ENCODE measurements at places on chromosomes 12 and 14.
A peak's percentile ranks its signal among the peaks of the same experiment; 100 is the strongest.

DNA sequence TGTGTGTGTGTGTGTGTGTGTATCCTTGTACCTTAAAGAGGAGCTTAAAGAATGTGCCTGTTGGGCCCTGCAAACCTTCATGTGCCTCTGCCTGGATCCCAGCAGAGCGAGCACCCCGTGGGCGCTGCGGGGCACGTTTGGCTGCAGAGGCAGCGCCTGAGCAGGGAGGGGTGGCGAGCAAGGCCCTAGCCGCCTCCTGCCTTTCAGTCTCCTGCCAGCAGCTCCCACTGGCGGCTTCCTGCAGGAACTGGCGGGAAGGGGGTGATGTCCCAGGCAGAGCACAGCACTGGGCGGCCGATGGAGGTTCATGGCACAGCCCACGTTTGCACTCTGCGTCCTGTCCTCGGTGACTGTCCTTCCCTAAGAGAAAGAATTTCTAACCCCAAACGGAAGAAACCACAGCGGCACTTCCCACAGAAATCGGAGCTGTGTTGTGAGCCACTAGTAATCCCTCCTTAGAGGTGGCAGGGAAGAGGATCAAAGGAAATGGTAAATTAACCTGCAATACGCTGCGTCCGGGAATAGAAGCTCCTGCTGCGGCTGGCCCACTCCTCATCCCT, 19.8 kb downstream of the ZBTB42 start:
- DNase-seq, result no peak

DNA sequence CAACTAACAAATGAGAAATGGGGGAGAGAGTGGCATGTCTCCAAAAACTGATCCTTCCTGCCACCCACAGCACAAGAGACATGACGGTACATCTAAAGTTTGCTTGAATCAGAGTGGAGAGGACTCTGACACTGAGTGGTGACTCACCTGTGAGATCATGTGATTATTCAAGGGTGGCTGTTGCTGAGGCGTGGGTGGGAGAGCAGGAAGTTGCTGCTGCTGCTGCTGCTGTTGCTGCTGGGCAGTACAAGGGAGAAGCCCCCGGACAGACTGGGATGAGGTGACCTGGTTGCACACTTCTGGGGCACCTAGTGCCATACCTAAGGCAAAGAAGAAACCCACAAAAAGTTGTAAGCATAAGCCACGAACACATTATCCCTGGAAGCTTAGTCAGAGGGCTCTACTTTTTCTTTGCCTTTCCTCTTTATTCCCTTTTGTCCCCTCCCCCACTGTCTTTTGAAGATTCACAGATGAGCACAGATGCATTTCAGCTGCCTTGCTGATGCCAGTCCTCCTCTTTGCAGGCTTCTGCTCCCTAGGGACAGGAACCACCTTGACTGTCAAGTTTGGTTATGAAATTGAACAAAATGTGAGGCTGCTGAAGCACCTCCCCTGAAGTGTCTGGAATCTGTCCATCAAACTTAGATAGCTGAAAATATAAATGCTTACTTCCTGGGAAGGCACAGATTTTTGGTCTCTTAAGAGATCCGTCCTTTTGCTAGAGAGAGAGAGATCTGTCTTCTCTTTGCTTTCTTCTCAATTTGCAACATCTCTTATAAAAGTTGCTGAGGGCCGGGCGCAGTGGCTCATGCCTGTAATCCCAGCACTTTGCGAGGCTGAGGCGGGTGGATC, 29.4 kb upstream of the STAC3 start:
- DNase-seq, result peak; percentile 46

DNA sequence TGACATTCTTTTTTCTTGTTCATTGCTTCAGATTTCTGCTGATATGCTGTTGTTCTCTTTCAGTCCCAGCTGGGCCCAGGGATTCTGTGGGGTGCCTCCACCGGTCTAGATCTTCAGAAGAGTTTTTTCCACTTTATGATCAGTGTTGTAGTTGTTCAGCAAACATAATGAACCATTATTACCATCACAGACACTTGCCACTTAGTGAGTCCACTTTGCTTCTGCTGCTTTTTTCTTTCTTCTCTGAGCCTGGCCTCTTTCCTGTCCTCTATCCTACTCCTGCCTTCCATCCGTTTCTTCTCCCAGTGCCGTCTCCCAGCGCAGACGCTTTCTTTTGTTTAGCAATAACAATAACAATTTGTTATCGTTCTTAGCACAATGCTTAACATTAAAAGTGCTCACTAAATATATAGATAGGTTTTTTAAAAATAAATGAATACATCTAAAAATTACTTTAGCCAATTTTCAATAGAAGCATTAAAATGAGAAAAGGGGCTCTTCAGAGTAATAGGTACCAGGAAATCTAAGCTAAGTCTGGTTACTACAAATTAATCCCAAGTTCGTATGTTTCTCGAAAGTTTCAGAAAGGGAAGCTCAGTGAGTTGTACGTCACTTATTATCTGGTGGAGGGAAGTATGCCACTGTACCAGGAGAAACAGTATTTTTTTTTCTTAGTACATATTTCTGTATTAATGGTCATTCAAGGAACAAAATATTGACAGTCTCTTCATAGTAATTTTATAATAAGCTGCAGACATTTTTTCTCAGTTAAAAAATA, 98.2 kb downstream of the SRGAP1 start:
- no peak for DNase-seq

DNA sequence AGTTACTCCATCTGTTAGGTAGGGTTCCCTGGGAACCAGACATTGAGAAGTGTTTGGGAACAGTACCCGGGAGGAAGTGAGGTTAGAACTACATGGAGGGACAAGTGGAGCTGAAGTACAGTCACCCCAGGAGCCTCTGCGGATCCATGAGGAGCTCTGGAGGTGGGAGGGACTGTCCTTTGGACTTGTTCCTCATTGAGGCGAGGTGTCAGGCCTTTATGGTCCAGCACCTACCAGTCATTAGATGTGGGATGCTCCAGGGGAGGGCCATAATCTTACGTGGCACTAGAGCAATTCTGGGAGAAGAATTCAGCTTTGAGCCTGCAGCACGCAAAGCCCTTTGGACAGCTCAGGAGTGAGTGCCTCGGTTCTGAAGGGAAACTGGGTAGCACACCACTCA, 142.8 kb downstream of the DACT1 start:
- DNase-seq, result no peak

- DNase-seq, result no peak
These were observed 179.3 kb downstream of the GALC start for GRCh38 chr14:87813686-87814085.

DNA sequence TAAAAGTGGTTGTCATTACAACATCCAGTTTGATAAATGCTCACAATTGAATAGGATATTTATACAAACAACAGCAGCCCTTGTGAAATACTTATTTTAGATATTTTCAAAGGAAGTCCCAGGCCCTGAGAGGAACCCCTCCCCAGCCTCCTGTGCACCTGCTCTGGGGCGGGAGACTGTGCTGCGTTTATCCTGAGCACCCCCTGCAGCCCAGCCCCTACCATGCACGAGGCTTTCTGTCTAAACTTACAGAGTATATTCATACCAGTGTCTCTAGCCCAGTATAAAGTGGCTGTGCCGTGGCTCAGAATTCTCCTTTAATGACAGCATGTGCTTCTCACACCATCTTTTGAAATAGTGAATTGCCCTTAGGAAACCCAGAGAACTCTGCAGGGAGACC, 1084.3 kb downstream of the TMEM121 start:
- DNase-seq, result no peak

GRCh38 chr14:37787879-37788494, 192.6 kb downstream of the TTC6 start:
- no peak for DNase-seq

GRCh38 chr12:1173781-1174617, 183.0 kb downstream of the ERC1 start:
- no peak for DNase-seq

GRCh38 chr12:131862084-131862441, 32.4 kb upstream of the ULK1 start:
- no peak for DNase-seq

DNA sequence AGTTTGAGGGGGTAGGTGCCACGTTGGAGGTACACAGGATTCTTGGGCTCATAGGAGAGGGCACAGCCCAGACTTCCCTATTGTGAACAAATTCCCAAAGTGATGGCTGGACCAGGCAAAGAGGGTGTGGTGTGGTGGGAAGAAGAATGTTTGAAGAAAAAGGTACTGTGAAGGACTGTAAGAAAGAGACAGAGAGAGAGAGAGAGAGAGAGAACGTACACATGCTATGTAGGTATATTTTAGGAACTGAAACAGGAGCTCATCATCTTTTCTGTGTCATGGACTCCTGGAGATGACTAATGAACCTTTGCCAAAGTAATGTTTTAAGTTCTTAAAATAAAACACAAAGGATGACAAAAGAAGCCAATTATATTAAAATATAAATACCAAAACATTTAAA, 24.5 kb downstream of the SLC17A8 start:
- DNase-seq, result no peak

DNA sequence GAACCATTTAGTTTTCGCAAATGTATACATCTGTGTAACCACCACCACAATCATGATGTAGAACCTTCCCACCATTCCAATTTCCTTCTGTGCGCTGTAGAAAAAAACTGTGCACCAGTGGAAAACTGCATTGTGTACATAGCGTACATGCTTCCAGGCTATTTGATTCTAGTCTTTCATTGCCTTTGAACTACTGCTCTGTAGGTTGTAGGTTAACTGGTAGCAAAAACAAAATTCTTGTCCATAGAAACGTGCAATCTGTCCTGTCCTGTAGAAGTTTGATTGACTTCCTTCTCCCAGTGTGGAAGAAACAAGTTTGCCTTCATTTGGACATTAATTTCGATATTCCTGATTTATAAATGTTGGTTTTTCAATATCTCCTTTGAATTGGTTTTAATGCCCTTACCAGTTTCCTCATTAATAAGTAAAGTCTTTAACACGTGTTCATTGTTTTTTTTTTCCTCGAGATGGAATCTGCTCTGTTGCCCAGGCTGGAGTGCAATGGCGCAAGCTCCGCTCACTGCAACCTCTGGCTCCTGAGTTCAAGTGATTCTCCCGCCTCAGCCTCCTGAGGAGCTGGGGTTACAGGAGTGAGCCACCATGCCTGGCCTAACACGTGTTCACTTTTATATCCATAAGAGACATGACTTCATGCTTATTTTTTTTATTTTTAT, 3.6 kb upstream of the ISM2 start:
- DNase-seq, result no peak

GRCh38 chr14:101812071-101812470, 50.6 kb downstream of the PPP2R5C start:
- no peak for DNase-seq

- DNase-seq, result no peak
These were observed 23.8 kb downstream of the GRIN2B start for GRCh38 chr12:13957576-13957975.

DNA sequence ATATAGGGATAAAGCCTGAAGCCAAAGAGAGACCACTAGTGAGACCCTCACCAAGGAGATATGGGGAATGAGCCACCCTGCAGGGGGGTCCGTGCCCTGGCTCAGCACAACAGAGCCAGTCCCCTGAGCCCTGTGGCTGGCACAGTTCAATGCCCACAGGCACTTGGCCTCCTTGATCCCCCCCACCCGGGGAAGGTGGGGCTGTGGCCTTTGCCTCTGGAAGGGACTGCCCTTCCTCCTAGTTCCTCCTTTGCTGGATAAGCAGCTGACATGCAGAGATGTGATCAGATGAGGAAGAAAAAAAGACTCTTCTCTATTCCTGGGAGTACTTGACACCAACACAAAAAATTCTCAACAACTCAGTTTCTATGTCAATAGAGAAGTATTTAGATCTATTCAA, 19.9 kb downstream of the TTC7B start:
- no peak for DNase-seq

DNA sequence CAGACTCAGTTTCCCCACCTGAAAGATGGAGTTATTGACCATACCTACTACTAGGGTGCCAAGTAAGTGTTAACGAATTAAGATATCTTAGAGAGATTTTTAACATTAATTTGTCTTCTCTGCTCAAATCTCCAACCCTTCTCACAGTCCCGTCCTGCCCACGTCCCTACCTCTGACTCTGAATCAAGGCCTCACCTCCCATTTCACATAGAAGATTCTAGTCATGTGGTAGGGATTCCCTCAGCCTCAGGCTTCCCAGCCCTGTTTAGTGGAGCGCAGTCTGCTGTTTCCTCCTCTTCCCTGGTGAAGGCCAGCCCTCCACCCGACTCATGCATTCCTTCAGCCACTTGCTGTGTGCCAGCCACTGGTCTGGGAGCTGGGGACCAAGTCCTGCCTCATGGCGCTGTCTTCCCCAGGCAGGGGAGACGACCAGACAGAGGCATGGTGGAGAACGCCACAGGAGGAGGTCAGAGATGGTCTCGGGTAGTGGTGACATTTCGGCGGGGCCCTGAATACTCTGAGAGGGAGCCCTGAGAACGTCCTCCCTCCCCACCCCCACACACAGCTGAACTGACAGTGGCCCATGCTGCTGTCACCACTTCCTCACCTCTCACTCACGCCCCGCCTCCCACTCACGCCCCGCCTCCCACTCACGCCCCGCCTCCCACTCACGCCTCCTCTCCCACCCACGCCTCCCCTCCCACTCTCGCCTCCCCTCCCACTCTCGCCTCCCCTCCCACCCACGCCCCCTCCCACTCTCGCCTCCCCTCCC, 38.8 kb downstream of the TMEM63C start:
- DNase-seq, result no peak

DNA sequence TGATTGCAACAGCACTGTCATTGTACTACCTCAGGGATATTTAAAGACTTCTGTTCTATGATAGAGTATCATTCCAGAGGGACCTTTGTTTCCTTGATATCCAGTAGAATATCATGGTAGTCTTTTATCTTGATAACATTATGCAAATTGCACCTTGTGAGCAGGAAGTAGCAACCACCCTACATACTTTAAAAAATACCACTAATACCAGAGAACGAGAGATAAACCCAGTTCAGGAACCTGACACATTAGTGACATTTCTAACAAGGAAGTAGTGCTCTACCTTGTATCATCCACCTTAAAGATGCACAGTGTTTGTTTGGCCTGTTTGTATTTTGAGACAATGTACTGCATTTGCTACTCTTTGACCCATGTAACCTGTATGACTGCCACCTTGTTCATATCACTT, 8.8 kb upstream of the MAP4K5 start:
- DNase-seq, result no peak

- no peak for DNase-seq
These were observed 7.6 kb downstream of the SAMD4A start for GRCh38 chr14:54574528-54574927.

DNA sequence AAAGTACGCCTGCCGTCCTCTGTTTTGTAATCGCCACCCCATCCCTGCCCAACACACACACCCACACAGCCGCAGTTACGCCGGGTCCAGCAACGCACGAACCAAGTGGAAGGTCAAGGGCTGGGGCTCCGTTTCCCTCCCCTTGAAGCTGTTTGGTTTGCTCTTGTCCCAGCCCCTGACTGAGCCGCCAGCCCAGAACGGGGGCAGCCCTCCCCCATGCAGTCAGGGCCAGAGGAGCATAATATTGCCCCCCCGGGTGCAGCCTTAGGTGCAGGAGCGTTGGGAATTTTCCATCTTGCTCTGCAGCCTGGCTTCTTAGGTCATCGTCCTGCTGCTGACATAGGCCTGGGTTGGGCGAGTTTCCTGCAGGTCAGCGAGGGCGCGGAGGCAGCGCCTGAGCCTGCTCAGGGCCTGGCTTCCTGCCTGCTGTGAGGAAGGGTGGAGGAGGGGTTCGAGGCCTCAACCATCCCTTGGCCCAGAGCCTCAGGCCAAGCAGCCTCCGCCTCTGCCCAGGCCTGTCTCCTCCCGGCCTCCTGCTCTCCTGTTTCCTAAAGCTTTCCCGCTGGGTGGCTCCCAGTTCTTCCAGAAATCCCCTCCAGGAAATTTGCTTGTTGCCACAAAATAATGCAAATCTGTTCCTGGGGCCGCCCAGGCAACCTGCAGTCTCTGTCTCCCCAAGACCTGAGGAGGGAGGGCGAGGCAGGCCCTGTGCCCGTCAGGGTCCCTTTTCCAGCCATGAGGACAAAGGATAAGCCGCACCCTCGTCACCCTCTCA, 44.5 kb downstream of the PSMA6 start:
- no peak for DNase-seq

- DNase-seq, result no peak
These were observed 81.6 kb downstream of the PHETA1 start for GRCh38 chr12:111287125-111287900.
